AML-193 (cell line): ENCODE measurements at places on chromosomes 7 and 10.

DNA sequence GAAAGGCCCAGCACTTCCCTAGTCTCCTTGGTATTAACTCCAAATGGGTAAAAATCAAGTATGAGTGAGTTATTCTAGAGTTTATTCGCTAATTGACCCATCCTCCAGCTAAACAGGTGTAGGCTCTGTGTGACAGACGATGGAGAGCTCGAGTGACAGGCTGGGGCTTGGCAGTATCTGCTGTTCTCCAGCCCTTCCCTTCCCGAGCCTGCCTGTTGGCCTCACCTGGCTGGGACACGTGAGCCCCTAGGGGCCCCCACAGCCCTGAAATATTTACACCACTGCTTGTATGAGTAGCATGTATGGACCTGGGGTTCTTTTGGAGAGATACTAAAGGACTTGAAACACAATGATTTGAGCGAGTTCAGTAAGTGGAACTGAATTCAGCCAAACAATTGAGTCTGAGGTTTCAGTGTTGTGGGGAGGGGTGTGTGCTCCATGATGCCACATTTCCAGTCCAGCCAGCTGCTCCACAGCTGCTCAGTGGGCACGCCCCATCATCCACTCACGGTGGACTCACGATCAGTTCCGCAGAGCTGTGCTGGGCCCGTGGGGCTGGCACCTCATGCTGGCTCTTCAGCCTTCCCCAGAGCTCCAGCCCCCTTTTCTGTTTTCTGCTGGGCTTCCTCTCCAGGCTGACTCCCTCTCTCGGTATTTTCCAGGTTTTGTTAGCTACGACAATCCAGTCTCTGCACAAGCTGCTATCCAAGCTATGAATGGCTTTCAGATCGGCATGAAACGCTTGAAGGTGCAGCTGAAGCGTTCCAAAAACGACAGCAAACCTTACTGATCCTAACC lies 283.0 kb downstream of the USP6NL start:
- DNase-seq: no peak

GRCh38 chr10:8951440-8952089 lies 897.1 kb downstream of the GATA3 start:
- no peak for DNase-seq

DNA sequence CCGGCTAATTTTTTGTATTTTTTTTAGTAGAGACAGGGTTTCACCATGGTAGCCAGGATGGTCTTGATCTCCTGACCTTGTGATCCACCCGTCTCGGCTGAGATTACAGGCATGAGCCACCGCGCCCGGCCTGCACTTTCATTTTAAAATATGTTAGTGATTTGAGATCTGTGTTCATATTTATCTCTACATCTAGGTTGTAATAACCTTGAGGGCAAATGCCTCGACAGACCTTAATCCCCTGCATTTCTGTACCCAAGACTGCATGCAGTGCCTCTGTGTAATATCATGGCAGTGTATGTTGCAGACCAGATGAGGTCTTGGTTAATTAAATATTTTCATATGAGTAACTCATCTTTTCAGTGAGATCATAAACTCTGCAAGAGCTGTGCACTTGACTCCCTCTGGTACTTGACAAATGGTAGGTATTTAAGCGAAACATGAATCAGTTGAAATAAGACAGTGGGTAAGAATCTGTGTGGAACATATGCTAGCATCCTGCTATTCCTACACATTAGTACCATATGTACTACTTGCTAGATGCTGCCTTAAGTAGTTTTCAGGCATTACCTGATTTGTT lies 673.9 kb upstream of the ANKRD30A start:
- DNase-seq: no peak

GRCh38 chr7:13115855-13116254 lies 428.4 kb downstream of the ARL4A start:
- no peak for DNase-seq

GRCh38 chr10:16231734-16232435 lies 204.9 kb upstream of the PTER start:
- no peak for DNase-seq

GRCh38 chr10:112952282-112953173 lies 2.5 kb downstream of the TCF7L2 start:
- no peak for DNase-seq

GRCh38 chr7:149802966-149803365 lies 29.6 kb upstream of the ZNF467 start:
- no peak for DNase-seq

DNA sequence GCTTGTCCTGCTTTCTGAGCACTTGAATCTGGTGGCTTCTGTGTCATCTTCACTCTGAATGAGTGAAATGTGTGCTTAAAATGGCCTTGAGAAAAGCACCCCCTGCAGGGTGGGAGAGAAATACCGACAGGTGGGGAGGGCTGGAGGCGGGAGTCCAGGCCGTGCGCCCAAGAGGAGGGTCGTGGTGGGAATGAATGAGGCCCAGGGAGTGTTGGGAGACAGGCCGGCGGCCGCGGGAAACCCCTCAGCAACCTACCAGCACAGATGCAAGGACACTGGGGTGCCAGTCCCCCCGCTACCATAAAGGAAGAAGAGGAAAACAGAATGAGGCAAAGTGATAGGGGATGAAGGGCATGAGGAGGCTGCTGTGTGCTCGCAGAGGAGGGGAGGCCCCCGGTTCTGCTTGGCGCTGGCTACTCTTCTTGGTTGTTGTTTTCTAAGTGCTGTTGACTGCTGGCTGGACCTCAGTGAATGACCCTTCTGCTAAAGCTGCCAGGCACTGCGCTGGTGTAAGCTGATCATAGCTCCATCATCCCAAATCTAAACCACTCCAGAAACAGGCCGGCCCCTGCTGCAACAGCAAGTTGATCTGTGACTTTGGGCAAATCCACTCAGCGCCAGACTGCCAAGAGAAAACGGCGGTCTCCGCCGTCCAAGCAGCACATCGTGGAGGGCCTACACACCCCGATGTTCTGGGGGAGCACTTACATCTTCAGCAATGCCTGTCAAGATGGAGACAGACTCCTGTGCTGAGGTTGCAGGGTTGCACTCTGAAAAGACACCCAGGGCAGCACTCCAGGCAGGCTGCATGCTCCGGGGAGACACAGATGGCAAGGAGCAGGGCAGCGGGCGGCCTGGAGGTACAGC lies 378.5 kb downstream of the DNAJB6 start:
- no peak for DNase-seq

DNA sequence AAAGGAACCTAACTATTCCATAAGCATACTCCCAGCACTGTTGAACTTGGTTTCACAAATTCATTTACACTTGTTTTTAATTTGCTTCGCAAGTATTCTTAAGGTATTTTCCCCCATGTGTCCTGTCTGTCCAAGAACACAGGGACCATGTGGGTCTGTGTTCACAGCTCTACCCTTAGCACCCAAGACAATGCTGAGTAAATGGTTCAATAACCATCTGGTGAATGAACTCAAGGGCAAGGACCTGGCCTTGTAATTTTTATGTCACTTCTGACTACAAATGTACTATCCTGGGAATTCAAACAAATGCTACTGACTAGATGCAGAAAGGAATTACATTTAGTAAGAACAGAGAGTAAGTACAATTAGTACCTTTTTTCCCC lies 43.0 kb upstream of the SLIT1 start:
- DNase-seq: no peak

DNA sequence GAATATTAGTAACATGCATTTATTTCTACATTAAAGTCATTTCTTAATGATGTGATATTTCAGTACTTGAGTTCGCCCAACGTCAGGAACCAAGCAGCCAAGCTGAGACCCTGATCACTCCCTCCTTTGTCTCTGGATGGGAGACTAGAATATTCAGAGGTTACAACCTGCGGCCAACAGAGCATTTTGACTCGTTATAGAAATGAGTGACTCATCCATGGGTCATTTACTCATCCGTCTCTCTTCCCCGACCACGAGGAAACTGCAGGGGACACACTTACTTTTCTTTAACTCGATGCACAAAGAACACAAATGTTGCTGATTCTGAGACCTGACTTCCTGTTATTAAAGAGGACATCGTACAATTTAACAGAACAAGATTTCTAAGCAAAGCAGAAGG lies 343.3 kb downstream of the FRMD4A start:
- DNase-seq: no peak
